Amygdala (tissue), 56 donors: ENCODE measurements at places on chromosomes 2 and 18.

DNA sequence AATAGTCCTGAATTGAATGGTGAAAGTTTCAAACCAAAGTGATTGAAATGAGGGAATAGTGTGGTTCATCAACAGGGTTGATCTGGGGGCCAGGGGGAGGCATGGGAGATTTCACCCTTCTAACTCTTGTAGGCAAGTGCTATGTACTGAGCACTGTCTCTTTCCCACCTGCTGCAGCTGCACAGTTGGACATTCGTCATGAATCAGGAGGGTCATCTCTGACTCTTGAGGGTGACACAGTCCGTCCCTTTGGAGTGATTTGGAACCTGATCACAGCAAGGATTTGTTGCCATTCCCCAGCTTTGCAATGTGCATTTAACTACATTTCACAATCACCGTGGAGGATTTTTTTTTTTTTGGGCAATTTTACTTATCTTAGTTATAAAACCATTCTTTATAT, 224.6 kb downstream of the PHLPP1 start:
- DNase-seq: no peak

GRCh38 chr2:128307595-128307994, 11.1 kb downstream of the HS6ST1 start:
- no peak for DNase-seq

GRCh38 chr2:178263159-178263860, 69.0 kb downstream of the OSBPL6 start:
- no peak for DNase-seq

- DNase-seq: no peak
Observed at GRCh38 chr2:129768485-129769184, 210.8 kb upstream of the RAB6C start.

GRCh38 chr2:128444121-128444771, 125.6 kb upstream of the HS6ST1 start:
- DNase-seq: no peak

GRCh38 chr18:79782566-79783308, 15.0 kb upstream of the KCNG2 start:
- no peak for DNase-seq

DNA sequence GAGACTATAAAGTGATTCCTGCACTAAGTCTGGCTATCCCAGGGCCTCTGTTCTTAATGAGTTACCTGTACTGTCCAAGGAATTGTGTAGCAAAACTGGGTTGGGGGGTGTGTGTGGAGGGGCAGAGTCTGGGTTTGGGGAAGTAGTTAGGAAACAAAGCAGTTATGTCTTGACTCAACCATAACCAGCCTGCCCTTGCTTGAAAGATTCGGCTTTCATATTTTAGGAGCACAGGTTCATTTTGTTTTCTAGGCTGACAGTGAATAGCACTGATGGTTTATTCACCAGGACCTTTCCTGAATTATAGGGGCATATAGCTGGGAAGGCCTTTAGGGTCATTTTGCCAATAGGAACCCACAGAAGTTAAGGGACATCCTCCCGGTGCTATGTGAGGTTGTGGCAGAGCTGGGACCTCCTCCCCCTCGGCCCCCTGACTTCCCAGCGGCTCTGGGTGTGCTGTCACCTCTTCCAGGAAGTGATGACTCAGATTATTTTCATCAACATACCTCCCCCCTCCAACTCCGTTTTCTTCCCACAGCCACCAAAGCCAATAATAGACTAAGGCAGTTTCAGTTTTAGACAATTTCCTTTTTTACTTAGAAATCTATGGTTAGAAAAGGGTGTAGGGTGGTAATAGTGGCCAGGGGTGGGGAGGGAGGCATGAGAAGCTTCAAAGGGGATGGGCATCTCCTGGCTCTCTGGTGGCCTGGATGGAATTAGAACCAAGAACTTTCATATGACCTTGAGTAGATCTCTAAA, 44.8 kb downstream of the SETBP1 start:
- no peak for DNase-seq

GRCh38 chr18:26543373-26543772, 5.0 kb downstream of the KCTD1 start:
- no peak for DNase-seq

- DNase-seq: no peak
Observed at GRCh38 chr2:134146620-134147019, 107.3 kb upstream of the MGAT5 start.

- DNase-seq: no peak
Observed at GRCh38 chr2:47601568-47601967, 181.4 kb upstream of the MSH6 start.

- DNase-seq: no peak
Observed at GRCh38 chr2:132477962-132478361, 61.4 kb downstream of the GPR39 start.

DNA sequence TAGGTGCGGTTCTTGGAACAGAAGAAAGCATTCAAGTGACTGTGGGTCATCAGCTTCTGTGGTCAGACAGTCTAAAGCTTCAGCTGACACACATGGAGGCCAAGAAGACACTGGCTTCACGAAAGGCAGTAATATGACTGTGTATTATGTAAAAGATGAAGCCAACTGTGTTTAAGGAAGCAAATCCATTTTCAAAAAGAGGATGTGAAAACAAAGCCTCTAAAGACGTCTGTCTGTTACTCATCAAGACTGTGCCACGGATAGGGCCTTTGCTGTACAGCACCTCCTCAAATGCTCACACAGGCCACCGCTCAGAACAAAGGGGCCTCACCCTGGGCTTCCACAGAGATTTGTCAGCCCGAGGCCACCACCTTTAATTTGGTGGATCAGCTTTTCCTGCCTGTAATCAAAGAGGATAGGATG, 21.1 kb upstream of the TMEM163 start:
- no peak for DNase-seq

DNA sequence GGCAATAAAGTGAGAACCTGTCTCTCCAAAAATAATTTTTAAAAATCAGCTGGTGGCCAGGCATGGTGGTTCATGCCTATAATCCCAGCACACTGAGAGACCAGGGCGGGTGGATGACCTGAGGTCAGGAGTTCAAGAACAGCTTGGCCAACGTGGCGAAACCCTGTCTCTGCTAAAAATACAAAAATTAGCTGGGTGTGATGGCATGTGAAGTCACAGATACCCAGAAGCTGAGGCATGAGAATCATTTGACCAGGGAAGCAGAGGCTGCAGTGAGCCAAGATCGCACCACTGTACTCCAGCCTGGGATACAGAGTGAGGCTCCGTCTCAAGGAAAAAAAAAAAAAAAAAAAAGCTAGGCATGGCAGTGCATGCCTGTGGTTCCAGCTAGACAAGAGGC, 7.4 kb upstream of the GPR75 start:
- no peak for DNase-seq

DNA sequence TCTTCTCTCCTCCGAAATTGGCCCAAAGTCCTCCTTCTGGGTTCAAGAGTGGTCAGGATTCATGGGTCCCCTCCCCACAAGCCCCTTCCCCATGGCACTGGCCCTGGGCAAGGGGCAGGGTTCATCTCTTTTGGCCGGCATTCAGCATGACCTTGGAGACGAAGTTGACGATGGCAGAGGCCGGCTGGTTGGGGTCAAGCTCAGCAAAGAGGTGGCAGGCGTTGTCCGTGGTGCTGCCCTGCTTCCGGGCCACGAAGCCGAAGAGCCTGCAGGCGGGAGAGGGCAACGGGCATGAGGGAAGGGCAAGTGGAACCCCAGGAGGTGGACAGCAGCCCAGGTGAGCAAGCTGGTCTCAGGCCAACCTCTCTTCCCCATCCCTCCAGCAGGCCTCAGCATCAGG, 198.5 kb downstream of the TNS1 start:
- DNase-seq: no peak

DNA sequence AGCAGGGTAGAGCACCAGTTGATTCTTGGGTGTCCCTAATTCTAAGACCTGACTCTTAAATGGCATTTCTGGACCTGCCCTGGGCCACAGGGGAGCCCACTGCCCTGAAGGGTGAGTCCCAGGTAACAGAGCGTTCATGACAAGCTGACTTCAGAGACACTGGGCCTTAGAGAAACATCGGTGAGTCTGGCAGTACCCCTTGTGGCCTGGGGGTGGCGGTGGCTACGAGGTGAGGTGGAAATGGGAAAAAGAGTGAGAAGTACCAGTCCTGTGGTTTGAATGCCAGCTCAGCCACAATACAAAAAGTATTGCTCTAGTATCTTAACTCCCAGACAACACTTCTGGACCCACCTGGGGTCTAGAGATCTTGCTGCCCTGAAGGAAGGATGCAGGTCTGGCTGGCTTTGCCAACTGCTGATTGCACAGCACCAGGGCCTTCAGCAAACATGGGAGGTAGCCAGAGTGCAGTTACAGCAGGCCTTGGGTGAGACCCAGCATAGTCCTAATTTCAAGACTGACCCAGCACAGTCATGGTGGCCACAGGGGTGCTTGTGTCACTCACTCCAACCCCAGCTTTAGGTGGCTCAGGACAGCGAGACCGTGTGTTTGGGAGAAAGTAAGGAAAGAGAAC, 44.5 kb downstream of the USP34 start:
- no peak for DNase-seq

- DNase-seq: no peak
Observed at GRCh38 chr18:43627848-43628530, 350.7 kb upstream of the SYT4 start.

GRCh38 chr2:211035548-211036185, 479.3 kb downstream of the CPS1 start:
- DNase-seq: no peak

DNA sequence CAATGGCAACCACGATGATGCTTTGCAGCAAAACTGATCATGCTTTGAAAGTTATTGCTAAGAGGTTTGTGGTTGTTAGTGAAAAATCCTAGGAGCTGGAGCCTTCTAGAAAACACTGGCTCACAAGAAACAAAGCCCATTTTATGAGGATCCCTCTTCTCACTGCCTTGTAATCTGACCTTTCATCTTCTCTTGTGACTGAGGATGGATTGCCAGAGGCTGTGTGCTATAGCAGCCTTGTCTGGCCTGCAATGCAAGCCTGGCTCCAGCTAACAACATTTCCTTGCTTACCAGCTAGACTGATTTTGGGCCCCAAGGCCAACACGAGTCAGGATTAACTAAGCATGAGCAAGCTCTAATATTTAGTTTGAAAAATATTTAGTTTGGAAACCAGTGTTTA, 13.1 kb downstream of the PIEZO2 start:
- DNase-seq: no peak

DNA sequence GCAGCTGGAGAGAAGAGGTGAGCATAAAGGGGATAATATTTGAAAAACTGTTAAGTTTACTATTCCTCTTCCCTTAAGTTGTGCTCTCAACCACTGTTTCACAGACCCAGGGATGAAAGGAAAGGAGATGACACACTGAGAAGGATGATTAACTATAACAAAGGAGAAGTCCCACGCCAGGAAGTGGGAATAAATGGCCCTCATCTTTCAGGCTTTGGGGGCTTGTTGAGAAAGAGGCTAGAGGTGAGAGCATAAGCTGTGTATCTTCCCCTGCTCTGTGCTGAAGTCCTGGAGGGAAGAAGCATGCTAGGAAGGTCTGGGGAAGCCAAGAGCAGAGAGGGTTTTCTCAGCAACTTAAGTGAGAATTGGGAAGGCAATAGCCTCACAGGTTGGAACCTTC, 399.1 kb upstream of the ATP5MC3 start:
- DNase-seq: no peak

- no peak for DNase-seq
Observed at GRCh38 chr2:196963961-196964360, 37.5 kb upstream of the PGAP1 start.

GRCh38 chr18:48073211-48073930, 142.9 kb upstream of the SMAD2 start:
- no peak for DNase-seq

- no peak for DNase-seq
Observed at GRCh38 chr18:683531-683930, 26.1 kb downstream of the TYMS start.

DNA sequence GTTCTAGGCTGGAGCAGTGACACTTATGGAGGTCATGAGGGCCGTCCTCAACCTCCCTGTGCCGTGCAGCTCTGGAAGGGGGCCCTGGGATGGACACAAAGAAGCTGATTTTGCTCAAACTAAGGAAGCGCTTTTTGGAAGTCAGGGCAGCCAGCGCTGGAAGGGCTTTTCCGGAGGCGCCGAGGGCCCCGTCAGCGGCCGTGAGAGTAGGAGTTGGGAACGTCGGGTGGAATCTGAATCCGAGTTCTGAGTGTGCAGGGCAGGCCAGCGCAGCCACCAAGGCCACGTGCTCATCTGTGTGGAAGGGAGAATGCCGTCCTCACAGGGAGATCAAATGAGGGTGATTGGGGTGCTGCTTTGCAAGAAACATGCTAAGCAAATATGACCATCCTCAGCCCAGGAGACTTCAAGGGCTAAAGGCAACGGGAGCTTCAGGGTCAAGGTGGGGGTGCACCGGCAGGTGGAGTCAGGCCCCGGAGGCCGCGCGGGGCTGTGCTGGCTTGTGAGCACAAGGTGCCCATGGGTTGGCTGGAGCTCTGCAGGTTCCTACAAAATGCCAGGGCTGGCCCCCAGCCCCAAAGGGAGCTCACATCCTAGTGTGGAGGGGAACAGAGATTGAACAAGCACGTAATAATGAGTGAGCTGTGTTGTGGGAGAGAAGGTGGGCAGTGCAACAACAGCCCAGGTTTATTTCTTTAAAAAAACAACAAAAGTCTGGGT, 70.4 kb upstream of the HPCAL1 start:
- no peak for DNase-seq

DNA sequence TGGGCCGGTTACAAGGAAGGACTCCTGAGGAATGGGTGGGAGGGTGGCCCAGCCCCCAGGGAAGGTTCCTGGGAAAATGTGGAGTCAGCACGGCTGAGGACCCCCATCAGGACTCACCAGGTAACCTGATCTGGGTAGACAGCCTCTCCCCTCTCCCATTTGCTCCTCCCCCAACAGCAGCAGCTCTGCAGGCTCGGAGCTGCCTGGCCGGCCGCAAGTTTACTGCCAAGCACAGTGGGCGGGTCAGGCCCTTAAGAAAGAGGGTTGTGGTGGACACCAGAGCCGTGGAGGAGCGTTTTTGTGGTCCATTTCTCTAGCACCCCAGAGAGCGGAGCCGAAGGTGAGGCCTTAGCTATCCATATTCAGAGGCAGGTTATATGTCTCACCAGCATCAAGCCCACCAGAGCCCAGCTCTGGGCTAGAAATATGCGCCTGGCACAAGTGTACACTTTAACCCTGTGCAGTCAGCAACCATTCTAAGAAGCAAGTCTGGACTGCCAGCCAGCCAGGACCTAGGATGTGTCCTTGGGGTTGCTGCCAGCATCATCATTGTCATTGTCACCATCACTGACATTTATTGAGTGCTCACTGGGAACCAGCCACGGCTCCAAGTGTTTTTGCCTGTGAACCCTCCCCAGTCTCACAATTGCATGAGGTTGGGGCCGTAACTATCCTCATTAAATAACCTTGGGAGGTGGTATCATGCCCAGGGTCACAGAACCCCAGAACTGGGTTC, 190.1 kb downstream of the KLHL29 start:
- DNase-seq: no peak

DNA sequence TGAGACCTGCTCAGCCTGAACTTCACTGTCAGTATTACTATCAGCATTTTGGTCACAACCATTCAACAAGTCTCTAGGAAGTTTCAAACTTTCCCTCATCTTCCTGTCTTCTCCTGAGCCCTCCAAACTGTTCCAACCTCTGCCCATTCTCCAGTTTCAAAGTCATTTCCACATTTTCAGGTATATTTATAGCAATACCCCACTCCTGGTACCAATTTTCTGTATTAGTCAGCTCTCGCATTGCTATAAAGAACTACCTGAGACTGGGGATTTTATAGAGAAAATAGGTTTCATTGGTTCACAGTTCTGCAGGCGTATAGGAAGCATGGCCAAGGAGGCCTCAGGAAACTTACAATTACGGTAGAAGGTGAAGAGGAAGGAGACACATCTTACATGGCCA, 27.3 kb downstream of the KCNF1 start:
- no peak for DNase-seq
